GM04503 (cell line): ENCODE measurements at places on chromosomes 6 and 20.

DNA sequence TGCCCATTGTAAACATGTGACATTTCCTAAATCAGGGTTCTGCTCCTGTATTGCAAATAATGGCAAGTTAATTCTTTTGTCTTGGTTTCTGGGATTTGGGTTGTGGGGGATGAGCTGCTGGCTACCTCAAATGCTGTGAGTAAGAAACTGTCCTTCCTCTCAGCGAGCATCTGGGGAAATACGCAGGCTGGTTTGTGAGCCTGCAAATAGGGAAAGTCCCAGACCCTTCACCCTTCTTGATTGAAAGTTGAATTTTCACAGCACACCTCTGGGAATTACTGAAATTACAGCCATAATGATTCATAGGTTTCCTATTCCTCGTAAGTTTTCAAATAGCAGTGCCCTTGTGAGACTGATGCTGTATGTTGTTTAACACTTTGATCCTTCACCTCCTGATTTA, 138.1 kb downstream of the TBXT start:
- no peak for DNase-seq

DNA sequence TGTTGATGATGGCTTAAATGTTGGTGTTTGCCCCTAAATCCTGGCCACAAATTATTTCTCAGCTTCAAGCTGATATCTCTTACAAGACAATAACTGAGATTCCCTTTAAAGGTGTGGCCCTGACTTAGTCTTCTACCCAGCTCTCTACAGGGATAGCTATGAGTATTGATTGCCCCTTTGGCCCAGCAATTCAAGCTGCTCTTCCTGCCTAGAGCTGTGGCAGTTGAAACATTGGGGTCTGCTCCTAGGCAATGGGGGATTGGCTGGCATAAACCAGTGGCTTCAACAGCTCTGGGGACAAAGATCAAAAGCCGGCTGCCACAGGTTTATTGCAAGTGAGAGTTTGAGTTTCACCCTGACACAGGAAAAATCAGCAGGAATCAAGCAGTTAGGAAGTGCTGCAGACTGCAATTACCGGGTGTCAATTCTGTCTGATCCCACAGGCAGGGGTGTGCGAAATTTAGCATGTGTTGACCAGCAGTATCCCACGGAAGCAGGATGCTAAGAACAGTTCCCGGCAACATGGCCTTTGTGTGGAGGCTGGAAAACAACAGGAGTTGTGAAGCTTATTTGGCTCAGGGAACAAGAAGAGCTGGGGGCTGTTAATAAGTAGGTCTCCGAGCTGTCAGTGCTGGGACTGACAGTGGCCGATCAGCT, 66.2 kb upstream of the IYD start:
- DNase-seq, result no peak

- no peak for DNase-seq
These were observed 31.0 kb downstream of the GRM4 start for GRCh38 chr6:34114695-34115402.

GRCh38 chr6:116034327-116034726, 26.4 kb downstream of the FRK start:
- DNase-seq, result no peak

GRCh38 chr20:62446888-62447869, 19.8 kb upstream of the RBBP8NL start:
- no peak for DNase-seq

- DNase-seq, result no peak
These were observed 41.3 kb upstream of the NAA20 start for GRCh38 chr20:19975901-19976300.

- no peak for DNase-seq
These were observed 2.6 kb downstream of the SYS1 start for GRCh38 chr20:45365444-45365970.

GRCh38 chr6:5011346-5011745, 7.5 kb upstream of the RPP40 start:
- no peak for DNase-seq

DNA sequence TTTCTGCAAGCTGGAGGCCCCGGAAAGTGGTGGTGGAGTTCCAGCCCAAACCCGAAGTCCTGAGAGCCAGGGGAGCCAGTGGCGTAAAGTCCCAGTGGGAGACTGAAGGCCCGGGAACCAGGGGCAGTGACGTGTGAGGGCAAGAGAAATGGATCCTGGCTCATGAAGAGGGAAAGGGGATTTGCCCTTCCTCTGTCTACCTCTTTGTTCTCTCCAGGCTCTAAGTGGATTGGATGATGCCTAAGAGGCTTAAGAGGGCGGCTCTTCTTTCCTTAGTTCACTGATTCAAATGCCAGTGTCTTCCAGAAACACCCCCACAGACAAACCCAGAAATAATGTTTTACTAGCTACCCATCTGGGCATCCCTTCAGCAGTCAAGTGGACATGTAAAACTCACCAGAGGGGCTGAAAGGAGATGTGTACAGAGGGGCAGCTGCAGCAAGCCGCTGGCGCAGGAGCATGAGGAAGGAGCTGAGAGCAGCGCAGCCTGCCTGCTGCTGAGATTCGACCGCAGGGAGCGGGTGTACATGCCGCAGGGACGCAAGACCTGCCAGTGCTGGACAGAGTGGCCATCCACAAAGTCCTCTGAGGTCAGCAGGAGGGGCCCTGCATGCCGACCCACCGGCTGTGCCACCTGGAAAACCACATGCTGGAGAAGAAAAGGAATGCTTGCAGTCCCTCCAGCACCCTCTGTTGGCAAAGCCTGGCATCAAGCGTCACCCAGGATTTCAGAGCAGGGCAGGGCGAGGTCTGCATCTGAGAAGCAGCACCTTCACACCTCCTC, 29.5 kb downstream of the CDYL start:
- DNase-seq, result no peak

- no peak for DNase-seq
These were observed 208.9 kb upstream of the SNX9 start for GRCh38 chr6:157614026-157614568.

DNA sequence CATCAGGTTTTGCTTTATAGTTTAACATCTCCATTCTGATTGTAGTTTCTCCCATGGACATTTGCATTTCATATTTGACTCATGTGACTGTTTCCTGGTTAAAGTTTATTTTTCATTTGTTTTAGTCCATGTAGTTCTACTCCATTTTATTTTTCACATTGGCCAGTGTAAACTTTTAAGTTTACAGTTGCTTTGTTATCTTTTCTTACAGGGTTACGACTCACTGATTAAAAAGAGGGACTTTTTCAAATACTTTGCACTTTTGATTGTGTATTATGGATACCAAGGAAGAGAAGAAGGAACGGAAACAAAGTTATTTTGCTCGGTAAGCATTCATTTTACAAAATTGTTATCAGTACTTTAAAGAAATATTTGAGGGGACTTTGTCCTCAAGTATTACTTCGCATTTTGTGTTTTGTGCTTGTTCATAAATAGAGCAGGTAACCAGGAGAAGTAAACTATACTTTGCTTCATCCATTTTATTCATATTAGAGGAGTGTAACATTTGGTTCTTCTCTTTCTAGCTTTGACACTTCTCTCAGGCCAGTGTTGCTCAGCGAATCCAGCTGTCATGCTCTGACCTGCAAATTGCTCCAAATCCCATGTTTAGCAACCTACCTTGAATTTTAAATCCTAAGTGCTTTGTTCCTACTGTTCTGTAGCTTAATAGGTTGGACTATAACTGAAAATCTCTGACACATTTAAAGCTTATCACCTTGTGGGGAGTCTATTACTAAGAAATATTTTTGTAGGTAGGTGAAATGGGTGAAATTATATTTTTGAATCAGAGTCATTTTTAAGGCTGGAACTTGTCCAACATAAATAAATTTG, 24.5 kb downstream of the NCOA7 start:
- DNase-seq, result no peak

DNA sequence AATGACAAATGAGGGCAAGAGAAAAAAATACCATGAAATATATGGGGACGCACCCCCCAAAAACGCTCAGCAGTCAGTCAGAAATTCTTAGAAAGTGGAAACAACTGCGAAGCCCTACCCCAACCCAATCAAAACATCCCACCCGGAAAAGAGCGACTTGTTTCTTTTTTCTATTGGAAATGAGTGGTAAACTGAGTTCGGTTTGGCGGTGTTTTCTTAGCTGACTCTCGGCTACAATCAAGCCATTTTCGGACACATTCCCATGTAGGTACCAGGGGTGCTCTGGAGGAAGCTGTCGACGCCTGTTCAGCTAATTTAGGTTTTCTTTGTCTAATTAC, 1.9 kb upstream of the FOXF2 start:
- DNase-seq, result no peak

DNA sequence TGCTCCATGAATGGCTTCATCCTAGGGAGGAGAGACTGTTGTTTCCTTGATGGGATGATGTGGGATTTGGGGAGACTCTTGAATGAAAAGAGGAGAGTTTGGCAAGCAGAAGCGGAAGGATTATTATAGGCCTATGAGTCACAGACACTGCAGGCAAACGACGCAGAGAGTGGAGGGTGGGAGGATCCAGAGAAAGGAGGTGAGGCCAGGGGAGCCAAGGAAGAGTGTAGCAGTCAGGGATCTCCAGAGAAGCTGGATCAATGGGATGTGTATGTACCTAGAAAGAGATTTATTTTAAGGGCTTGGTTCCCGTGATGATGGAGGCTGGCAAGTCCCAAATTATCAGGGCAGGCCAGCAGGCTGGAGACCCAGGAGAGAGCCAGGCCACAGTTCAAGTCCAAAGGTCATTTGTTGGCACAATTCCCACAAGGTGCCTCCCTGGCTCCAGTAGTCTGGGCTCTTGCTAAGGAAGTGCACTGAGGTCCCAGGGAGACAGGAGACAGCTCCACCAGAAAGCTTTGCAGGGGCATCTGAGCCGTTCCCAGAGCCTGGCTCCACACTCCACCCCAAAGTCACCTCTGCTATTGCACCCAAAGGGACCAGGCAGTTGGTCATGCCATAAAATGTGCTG, 76.0 kb downstream of the ADTRP start:
- no peak for DNase-seq

DNA sequence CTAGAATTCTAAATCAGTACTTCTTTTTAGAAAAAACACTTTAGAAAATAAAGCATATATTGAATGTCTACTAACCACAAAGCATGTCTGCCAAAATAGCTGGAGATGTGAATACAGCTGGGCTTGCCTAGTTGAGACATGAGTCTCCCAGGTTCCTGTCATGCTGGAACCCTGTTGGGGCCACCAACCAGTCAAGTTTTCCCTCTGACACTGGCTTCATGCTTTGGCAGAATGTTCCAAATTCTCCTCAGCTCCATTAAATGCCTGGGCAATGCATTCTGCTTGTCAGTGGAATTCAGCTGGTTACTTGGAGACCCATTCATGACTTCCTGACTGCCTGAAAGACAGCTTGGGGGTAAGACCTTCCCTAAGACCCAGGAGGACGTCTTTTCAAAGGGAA, 87.2 kb downstream of the PRND start:
- DNase-seq, result no peak

GRCh38 chr6:27076116-27076515, 171.4 kb upstream of the PRSS16 start:
- DNase-seq, result no peak

DNA sequence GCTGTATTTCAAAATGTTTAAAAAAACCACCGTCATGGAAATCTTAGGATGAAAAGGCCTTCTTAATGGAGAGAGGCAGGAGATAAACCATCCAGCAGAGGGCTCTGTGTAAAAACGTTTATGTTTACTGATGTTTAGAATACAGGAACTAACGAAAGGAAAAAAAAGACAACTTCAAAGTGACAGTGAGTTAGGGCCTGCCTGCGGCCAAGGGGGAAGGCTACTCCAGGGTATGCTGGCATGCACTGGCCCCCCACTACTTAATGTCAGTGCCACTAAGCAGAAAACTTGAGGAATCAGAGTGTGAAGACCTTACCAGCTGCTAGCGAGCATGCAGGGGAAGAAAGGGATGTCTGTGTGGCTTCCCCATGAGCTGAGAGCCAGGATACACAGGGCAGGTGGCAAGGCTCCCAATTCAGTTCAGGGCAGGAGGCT, 47.7 kb downstream of the AKAP7 start:
- no peak for DNase-seq

GRCh38 chr20:63657260-63657936, 714 bp upstream of the RTEL1 start:
- DNase-seq, result no peak

DNA sequence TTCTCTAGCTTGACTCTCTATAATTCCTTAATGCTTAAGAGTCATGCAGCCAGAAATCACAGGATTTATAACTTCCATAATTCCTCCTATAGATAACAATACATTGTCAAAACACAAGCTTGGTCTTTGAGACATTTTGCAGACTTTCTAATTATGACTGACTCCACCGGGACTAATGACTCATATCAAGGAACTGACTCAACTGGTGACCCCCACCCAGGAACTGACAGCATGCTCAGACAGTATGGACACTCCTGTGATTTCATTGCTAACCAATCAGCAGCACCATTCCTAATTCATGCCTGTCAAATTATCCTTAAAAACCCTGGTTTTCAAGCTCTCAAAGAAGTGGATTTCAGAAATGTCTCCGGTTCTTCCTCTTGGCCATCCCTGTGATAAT, 670.5 kb upstream of the IMPG1 start:
- no peak for DNase-seq

- peak; percentile 34 for DNase-seq
These were observed 127.2 kb downstream of the MTHFD1L start for GRCh38 chr6:150992703-150993102.

DNA sequence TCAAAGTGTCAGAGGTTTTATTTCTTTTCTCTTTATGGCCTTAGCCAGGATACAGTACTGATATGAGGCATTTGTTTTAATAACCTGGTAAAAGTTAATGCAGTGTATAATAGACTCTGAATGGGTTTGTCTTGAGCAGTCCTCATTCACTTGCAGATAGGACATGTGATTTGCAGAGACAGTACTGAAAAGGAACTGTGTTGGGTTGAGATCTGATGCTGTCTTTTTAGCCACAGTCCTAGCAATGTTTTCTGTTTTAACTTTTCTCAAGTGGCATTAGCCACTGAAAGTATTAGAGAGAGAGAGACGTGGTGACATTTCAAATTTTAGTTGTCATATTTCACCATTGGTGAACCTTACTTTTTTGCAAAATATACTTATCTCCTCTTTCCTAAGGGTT, 547.2 kb upstream of the MAN1A1 start:
- no peak for DNase-seq

DNA sequence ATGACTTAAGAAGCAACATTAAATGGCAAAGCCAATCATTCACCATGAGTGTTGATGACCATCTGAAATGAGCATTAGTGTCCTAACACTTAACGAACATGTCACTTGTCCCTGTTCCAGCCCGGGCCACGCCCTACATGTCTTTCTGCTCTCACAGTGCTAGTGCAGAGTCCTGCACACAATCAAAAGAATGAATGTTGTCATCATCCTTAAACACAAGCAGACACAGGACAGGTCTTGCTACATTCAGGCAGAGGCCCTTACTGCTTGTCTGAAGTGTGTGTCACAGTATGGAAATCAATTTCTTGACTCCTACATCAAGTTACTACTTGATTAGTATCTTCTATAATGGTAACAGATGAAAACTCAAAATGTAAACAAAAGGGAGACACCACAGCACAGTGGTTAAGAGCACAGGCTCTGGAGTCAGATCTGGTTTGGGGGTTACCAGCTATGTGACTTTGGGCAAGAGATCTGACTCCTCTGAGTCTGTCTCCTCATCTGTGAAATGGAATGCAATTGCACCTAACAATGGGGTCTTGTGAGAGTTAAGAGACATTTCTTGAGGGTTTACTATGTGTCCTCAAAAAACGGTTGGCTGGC, 17.4 kb downstream of the UBE2V1 start:
- no peak for DNase-seq
